Stomach (tissue), 19 donors: ENCODE measurements at places on chromosomes 4 and X. TPM values are rescaled to one million over a fixed set of nuclear protein-coding genes. Genes with fewer than 3 reads are reported as not detected.

The STPG2 gene
- total RNA-seq, result not detected

DNA sequence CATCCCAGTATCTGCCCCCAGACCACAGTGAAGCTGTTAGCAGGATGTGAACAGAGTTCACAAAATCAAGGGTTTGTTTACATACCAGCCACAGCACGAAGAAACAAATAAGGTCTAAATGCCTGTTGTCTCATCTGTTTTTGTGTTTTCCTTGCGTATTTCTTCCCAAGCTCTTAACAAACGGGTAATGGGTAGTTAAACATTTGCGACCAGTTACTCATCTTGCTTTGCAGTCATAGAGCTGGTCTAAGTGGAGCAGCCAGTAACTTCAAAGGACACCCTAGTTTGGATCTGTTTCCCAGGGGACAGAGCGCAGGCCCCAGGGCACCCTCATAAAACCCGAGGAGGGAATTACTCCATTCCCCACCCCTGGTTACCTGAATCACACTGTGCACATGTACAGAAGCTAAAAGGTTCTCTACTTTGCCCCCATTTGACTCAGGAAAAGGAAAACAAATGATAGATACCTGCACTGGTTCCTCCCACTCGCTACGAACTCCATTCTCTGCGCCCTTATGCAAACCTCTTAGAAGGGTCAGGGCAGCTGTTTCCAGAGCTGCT, 68.8 kb downstream of the MAML3 start:
- DNase-seq, result no peak

GRCh38 chrX:18883234-18883960, 100.5 kb downstream of the PHKA2 start:
- no peak for DNase-seq

The TRIM60 gene
- total RNA-seq, result not detected

DNA sequence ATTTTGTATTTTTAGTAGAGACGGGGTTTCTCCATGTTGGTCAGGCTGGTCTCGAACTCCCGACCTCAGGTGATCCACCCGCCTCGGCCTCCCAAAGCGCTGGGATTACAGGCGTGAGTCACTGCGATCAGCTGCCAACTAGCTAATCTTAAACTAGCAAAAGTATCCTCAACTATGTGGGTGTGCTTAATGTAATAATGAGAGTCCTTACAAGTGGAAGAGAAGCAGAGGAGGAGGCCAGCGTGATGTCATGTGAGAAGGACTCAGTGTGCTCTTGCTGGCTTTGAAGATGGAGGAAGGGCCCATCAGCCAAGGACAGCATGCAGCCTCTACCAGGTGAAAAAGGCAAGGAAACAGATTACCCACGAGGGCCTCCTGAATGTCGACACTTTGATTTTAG, 19.6 kb downstream of the SCD5 start:
- DNase-seq, result no peak

DNA sequence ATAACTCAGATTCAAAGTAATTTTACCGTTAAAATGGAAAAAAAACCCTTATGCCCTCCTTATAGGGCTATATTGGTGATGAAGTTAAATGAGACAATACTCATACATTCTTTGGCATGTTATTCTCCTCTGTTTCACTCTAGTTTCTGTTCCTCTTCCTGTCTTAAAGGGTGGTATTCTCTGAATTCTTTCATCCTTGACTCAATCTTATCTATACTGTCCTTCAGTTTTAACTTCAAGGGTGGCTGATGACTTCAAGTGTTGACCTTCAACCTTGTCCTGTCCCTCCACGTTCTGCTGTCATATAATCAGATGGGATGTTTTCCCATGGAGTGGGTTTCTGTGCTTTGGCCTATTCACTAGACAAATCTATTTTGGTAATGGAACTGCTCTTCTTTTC, 44.0 kb downstream of the ZNF518B start:
- DNase-seq, result no peak

GRCh38 chr4:150242820-150243458, 164.7 kb downstream of the DCLK2 start:
- DNase-seq, result peak; percentile 72

GRCh38 chr4:117825600-117825999, 208.7 kb upstream of the NDST3 start:
- no peak for DNase-seq

- DNase-seq, result no peak
Observed at GRCh38 chr4:168887809-168888208, 122.2 kb downstream of the CBR4 start.
